ENCODE measurements at places on chromosomes 16 and 17.

DNA sequence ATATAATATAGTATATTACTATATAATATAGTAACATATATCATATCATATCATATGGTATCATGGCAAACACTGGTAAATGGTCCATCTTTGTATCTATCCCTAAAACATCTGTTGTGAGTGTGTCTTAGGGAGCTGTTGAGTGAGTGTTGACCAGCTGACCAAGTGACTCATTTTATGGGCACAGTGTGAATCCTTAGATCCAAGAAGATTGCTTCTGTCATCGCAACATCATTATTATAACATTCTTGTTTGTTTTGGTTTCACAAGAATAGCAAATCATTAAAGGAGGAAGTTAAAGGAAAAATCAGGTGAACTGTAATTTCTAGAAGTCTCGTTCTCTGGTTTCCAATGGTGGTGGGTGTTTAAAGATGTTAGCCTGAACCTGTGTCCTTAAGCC lies 11.7 kb upstream of the MAF start:
- no peak for DNase-seq

DNA sequence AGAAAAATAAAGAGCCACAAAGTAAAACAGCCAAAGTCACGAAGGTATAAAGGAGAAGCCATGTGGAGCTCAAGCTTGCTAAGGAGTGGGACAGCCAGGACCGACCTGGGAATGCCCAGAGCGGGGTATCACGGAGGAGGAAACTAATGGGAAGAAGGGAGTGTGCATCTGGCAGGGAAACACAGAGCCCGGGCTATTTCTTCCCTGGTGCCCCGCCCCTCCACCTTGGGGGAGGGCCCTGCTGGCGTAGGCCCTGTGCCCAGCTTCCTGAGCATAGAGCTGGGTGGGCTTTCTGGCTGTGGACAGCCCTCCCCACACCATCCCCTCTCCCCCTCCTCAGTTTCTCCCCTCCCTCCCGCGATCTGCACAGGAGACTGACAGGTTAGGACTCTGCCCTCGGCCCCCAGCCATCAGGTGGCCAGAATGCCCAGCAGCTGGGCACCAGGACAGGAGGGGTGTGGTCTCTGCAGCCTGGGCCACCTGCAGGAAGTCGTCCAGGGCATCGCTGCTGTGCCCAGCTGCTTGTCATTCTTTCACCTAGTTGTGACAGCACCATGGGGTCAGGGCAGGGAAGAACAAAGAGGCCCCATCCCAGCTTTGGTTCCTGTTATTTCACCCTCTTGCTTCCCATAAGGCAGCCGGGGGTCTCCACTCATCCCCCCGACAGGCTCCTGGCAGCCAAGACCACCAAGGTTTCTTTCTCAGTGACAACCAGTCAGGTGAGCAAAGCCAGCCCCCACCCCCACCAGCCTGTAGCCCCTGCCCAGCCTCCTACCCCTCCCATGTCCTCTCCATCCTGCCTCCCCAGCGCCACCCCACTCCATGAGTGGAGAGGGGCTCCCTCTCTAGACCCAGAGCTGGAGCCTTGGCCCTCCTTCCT lies 7.1 kb upstream of the DCAF7 start:
- no peak for DNase-seq

- DNase-seq = no peak
These were observed 741 bp downstream of the CYB5B start for GRCh38 chr16:69424935-69425784.

- no peak for DNase-seq
These were observed 26.7 kb downstream of the WNT9B start for GRCh38 chr17:46878055-46878454.

DNA sequence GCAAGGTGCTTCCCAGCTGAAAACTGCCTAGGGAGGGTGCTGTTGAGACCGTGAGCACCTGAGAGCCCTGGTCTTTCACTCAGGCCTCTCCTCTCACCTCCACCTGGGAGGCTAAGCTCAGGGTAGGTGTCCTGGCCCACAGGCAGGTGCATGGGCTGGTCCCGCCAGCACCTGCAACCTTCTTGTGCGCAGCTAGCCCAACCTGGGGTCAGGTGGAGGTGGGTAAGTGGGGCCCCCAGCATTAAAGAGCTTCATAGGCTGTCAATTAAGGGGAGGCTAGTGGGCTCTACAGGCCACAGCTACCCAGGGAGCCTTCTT lies 8.7 kb downstream of the ADCY7 start:
- no peak for DNase-seq

Data from stimulated activated CD4-positive, alpha-beta T cell treated with anti-CD3 and anti-CD28 coated beads, Interleukin-1b, Interleukin-23, amount 100 ng/mL, for 1 hour (primary cell).